NCI-H1417 (cell line): ENCODE measurements at places on chromosomes 4 and X.

- DNase-seq = no peak
Observed at GRCh38 chr4:6480534-6481088, 8.2 kb upstream of the PPP2R2C start.

GRCh38 chr4:120682981-120683380 lies 239.5 kb downstream of the PRDM5 start:
- DNase-seq = no peak

GRCh38 chr4:147830987-147831386 lies 99.1 kb downstream of the ARHGAP10 start:
- no peak for DNase-seq

- DNase-seq = no peak
Observed at GRCh38 chr4:55613621-55614020, 21.6 kb upstream of the PDCL2 start.

DNA sequence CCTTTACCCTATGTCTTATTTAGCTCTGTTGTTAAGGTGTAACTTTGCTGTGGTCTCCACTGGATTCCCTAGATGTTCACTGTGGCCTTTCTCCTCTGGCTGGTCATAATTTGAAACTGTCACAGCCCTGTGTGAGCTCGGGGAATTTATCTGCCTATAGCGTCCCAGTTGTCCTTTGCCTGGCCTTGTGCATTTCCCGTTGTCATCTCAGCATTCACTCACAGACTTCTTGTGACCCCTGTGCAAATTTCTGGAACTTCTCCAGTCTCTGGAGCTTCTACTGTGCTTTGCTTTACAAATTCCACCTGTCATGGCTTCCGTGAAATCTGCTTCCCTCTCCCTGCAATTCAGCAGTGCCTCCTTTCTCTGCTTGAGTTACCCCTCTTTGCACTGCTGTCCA lies 106.7 kb downstream of the WWC2 start:
- no peak for DNase-seq

DNA sequence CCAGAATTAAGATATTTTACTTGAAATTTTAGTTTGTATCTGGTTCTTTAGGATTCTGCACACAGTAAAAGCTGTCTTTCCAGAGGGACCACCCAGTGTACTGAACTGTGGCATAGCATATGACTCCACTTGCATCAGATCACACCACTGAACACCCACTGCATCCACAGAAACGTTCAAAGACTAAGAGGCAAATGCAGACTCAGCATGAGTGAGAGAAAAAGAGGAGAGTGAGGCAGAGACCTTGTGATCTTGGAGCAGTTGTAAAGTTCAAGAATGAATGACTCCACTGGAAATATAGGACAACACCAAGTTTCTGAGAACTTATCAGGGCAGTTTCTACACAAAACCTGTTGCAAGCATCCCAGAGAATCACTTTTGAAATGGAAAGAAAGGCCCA lies 20.8 kb downstream of the PRDM5 start:
- DNase-seq = no peak

DNA sequence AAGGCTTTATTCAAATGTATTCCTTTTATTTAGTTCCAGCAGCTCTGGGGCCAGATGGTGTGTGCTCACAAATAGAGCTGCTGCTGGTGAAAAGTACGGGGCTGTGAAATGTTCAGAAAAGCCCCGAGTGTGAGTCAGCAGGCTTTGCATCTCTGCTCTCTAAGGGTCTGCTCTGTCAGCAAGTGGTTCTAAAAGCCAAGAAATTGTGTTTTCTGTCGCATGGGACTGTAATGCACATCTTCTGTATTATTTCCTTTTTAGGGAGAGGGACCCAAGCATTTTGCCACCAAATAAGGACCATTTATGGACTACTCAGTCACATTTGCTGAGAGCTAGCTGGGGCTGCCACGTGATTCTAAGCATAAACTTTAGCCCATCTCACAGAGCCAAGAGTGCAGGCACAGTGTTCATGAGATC lies 82.9 kb upstream of the NHS start:
- DNase-seq = no peak

- DNase-seq = no peak
Observed at GRCh38 chrX:136034668-136035067, 49.4 kb downstream of the SLC9A6 start.

GRCh38 chr4:18777190-18777930 lies 755.8 kb upstream of the LCORL start:
- no peak for DNase-seq

DNA sequence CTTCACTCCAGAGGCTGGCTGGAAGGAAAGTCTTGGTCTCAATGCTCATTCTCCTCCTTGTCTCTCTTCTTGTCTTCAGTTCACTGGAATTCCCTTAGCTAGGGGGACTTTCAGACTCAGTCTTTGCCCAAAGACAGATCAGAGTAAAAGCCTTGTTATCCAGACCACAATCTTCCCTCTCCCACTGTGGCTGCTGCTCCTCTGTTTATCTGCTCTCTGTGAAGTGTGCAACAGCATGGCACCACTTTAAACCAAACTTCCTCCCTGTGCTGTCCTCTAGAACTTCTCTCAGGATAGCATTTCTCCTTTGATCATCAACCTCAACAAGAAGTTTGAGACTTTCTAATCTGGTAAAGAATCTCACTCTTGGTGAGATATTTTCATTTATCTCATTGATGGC lies 530.1 kb upstream of the SLIT2 start:
- no peak for DNase-seq

GRCh38 chr4:575281-576141 lies 584 bp downstream of the TMEM271 start:
- peak; percentile 56 for DNase-seq

- no peak for DNase-seq
Observed at GRCh38 chrX:150405006-150405405, 41.9 kb downstream of the MAMLD1 start.

DNA sequence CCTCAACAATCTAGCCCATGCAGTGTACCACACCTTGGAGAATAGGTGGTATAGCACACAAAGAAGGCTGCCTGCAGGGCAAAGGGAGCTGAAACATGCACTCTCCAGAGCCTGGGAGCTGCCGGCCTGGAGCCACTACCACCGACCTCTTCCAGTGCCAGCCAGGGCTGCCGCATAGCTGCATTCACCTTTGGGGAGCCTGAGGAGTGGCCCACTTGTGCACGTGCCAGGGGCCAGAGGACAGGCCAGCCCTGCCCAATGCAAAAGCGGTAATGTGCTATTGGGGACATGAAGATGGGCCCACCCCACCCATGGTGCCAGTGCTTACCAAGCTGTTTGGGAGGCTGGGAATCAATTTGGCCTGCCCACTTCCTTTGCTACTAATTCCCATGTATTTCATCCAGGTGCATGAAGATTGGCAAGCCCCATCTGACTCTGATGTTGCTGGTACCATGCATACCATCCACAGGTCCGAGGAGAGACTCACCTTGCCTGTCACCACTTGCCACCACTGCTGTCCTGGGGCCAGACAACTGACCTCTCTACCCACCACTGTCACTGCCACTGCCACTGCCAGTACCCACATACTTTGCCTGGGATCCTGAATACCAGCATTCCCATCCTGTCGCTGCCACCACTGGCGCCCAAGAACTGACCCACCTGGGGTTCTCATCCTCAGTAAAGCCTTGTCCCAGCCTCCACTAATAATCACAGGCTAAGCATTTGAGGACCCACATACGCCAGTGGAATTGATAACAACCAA lies 506.9 kb downstream of the MAGEB5 start:
- DNase-seq = no peak

DNA sequence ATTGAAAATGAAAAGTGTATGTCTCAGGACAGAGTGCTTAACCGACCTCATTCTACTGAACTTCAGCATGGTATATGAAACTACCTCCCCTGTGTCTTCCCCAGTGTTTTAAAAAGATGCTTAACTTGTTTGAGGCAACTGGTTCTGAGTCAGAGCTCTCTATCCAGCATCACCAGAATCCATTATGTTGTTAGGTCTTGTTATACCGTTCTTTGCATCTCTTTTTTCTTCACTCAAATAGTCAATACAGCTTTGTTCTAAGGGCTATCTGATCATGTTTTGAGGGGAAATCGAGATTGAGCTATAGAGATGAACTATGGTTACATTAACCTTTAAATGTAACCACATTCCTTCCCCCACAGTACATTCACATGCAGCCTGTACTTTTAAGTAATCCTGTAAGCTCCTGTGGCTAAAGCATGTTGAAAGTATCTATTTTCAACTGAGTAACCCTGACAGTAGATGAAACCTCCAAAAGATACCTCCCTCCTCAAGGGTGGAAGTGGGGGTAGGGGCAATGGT lies 514.4 kb downstream of the RPA4 start:
- DNase-seq = no peak

GRCh38 chrX:110086916-110087484 lies 84.1 kb downstream of the TMEM164 start:
- DNase-seq = no peak

- DNase-seq = peak; percentile 37
Observed at GRCh38 chrX:129984111-129984958, 1.9 kb downstream of the BCORL1 start.

DNA sequence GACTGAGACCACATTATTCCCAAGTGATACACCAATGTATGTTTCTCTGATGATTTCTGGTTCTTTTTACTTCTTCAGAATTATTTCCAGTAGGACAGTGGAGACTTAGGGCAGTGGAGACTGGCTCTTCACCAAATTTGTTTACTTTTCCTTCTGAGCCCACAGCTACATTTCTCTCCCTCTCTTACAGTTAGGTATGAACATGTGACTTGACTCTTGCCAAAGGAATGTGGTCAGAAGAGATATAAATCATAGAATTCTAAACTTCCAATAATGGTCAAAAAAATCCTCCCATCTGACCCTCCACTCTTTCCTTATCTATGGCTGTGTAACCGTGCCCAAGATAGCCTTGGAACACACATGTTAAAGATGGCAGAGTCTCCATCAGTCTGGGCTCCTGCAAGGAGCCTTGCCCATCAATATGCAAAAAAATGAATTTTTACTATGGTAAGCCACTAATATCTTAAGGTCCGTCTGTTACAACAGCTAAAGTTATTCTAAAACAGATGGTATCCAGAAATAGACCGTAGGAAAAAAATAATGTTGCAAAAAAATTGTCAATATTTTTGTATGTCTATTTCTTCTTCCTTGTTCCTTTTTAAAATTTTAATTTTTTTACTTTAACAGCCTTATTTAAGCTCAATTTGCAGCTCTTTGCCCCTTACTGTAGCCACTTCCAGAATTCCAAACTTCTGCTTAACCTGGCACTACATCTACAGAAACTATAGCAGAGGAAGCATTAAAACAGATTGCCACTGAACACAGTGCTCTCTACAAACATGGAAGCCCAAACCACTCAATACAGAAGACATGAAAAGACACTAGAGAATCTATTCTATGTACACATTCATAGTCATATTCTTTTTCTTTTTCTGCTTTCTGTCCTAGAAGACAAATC lies 260.7 kb downstream of the COL25A1 start:
- no peak for DNase-seq

GRCh38 chr4:7801001-7801400 lies 138.7 kb downstream of the AFAP1 start:
- DNase-seq = no peak

DNA sequence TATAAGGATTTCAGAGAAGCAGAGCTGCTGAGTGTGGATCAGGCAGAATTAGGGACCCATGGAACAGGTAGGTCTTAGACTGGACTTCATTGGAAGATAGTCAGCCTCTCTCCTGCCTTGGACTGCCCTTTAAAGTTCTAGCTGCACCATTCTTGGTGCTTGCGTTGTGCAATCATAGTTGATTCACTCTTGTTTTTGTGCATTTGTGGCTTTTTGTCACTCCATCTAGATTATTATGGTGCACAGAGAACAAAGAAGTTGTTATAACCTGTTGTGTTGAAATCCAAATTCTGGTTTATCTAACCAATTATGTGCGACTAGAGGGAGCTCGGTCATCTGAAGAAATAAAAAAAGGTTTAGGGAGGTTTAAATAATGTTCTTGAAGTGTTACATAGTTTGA lies 59.3 kb downstream of the JADE1 start:
- DNase-seq = no peak

DNA sequence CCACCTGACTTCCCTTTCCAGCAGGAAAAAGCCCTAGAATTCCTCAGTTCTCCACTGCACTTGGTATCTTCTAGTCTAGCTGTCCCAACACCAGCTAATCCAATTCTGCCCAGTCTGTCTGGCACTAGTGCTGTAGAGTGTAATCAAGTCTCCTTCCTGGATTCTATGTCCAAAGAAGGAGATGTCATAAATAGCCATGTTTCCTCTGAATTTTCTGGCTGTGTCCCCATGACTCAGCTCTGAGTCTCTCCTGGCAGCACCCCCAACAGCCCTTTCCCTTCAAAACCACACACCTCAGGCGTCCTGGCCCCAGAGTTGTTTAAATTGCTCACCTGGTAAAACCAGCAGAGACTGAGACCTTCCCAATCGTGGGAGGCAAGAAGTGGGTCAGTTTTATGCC lies 197.2 kb downstream of the GRXCR1 start:
- no peak for DNase-seq

GRCh38 chrX:122238801-122239200 lies 945.3 kb upstream of the GRIA3 start:
- no peak for DNase-seq

- no peak for DNase-seq
Observed at GRCh38 chr4:187908079-187908561, 87.5 kb upstream of the ZFP42 start.

DNA sequence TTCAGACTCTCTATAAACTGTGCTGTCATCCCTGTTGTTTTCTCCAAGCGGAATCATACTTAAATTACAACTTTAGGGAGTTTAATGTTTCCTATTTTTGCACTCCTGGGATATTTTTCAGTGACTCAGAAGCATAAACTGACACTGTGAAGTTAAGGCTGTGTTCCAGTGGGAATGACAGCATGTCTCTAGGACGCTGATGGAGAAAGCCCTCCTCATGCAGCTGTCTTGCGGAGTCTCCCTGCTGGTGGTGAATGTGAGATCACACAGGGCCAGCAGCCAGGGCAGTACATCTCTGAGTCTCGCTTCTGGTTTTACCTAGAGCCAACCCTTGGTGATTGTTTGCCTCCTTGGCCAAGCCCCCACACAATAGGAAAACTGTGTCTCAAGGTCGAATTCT lies 53.3 kb downstream of the NFKB1 start:
- no peak for DNase-seq

DNA sequence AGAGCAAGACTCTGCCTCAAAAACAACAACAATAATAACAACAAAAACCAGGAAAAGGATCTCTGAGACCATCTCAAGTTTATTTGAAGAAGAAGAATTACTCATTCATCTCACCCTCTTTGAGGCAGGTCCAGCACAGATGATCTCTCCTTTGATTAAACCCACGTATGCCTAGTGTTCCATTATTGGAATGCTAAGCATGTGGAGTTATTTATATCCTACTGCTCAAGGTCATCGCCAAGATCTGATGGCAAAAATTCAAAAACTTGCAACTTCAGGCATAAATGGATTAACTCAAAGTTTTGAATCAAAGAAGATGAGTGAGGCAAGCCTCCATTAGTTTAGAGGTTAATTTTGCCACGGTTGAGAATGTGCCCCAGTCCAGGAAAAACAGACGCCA lies 184.2 kb downstream of the DHRSX start:
- no peak for DNase-seq

DNA sequence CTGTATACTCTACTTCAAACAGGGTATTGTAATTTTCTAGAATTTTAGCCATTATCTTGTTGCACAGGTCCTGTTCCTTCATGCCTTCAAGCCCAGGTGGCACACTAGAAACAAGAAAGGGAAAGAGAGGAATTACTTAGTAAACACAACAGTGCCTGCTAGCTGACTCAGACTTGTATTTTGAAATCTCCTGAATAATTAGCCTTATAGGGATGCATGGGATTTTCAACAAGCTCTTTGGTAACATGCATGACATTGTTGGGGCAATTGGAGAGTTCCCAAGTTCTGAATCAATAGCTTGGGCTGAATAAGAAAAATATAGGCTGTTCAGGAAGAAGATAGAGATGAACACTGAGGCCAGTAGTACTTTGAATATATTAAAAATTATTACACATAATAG lies 118.8 kb downstream of the FAM13A start:
- peak; percentile 10 for DNase-seq

GRCh38 chr4:4591071-4591470 lies 49.2 kb upstream of the STX18 start:
- DNase-seq = no peak
